MCF 10A (cell line): ENCODE measurements at places on chromosomes 11 and 22.

DNA sequence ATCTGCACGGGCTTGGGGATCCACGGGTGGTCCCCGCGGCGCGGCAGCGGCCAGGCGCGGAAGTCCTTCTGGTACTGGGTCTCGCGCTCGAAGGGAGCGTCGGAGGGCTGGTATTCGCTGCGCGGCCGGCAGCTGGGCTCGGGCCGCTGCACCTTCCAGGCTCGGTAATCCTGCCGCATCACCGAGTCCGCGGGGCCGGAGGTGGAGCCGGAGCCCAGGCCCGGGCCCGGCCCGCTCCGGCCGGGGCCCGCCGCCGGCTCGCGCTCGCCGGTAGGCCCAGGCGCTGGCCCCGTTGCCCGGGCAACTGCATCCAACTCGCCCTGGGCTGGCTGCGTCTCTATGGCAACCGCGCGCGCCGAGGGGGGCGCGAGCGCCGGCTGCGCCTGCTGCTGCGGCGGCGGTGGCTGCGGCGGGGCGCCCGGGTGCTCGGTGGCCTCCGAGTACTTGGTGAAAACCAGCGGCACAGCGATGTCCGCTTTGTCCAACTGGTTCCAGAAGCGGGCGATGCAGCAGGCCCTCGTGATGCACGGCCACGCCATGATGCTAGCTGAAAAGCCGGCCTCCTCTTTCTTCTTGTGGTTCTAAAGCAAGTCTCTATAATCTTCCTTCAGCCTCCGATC is 897 bp downstream of the MAP6 start:
- DNase-seq, result no peak

GRCh38 chr11:123180574-123180973 is 14.5 kb downstream of the CLMP start:
- DNase-seq, result no peak

DNA sequence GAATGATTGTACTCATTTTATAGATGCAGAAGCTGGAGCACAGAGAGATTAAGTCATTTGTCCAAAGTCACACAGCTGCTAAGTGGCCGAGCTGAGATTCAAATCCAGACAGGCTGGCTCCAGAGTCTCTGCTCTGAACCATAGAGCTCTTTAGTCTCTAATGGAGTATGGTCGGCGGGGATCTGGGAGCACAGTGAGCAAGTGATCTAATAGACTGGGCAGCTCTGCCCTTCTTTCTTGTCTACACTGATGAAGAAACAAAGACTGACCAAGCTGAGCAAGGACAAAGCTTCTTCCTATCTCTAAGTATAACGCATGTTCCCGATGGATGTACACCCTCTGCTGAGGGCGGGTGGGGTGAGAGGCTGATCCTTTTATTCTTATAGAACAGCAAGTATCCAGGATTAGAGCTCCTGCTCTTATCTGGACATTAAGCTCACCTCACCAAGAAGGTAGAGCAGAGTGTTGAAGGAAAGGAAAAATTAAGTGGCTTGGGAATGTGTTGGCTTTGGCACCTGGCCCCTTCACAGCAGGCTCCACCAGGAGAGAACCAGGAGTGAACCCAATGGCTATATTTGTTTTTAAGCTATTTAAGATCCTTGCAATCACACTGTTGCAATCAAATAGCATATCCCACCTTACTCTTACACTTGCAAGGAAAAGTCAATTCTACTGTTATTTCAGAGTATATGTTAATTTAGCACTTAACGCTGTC is 68.7 kb downstream of the ETS1 start:
- no peak for DNase-seq

- DNase-seq, result peak; percentile 43
These were observed 77.5 kb downstream of the MICAL3 start for GRCh38 chr22:17946662-17947367.

DNA sequence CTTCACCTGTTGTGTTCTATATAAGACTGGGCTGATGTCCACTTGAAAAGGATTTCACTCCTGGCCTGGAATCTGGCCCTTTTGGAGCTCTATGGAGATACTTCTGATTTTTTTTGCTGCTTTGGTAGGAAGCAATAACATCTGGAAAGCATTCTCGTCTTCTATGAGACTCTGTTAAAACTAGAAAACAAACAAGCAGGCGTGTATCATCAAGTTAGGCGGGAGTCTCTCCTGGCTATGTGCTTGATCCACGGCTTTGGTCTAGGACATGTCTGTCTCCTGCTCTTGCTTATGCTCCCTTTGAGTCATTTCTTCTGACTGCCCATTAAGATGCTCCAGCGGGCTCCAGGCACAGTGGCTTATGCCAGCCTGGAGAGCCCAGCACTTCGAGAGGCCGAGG is 121.4 kb upstream of the TTC12 start:
- DNase-seq, result no peak

- DNase-seq, result no peak
These were observed 29.3 kb downstream of the PHLDB1 start for GRCh38 chr11:118636569-118637290.

DNA sequence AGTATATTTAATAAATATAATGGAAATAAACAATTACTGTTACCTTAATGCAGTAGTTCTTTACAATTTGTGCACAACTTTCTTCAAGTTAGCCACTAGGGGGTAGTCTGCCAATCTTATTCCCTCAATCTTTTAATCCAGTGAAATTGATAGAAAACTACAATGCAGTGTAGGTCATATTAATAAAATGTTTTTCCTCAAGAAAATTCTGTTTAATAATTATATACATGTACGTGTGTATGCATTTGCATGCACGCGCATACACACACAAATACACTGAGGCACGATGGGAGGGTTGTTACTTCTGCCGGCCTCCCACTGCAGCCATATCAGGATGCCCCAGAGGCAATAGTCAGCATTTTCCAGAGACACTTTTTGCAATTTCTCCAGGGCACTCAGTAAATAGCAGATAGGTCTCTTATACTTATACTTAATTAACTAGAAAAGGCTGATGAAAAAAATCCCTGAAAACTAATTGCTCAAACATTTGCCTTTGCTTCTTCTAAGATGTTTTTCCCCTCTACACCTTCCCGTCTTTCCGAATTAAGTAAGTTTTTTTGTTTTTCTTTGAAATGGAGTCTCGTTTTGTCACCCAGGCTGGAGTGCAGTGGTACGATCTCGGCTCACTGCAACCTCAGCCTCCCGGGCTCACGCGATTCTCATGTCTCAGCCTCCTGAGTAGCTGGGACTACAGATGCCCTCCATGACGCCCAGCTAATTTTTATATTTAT is 3.1 kb downstream of the GAB2 start:
- DNase-seq, result peak; percentile 53

- no peak for DNase-seq
These were observed 10.0 kb downstream of the ARFGAP3 start for GRCh38 chr22:42847110-42847509.

DNA sequence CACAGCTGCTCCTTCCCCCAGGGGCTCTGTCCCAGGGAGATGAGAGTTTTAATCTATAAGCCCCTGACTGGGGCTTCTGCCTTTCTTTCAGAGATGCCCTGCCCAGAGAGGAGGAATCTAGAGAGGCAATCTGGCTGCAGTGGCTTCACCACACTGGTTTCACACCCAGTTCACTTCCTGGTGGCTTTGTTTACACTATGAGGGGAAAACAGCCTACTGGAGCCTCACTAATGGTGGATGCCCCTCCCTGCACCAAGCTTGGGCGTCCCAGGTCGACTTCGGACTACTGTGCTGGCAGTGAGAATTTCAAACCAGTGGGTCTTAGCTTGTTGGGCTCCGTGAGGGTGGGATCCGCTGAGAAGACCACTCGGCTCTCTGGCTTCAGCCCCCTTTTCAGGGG is 21.5 kb upstream of the MMP1 start:
- DNase-seq, result no peak

DNA sequence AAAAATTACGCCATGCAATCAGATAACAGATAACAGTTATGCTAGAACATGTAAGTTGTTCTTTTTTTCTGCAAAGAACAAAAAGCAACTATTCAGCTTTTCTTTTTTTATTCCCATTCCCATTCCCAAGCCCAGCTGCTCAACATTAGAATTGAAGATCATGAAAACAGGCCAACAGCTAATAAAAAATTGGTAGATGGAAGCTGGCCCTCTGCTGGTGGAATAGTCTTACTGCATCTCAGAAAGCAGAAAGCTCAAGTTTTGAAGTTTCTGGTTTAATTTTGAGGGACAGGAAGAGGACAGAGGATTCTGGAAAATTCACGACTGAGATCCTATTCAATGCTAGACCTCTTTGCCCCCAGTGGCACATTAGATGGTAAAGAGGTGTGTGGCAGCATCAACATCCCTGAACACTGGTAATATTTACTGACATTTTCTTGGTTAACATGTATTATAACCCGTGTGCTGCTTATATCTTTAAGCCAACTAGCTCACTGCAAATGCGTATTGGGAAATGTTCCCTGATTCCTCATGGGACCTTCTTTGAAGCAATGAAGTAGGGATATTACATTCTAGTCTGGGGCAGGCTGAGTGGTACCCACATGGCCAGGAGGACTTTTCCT is 591.2 kb downstream of the OPCML start:
- DNase-seq, result peak; percentile 20

DNA sequence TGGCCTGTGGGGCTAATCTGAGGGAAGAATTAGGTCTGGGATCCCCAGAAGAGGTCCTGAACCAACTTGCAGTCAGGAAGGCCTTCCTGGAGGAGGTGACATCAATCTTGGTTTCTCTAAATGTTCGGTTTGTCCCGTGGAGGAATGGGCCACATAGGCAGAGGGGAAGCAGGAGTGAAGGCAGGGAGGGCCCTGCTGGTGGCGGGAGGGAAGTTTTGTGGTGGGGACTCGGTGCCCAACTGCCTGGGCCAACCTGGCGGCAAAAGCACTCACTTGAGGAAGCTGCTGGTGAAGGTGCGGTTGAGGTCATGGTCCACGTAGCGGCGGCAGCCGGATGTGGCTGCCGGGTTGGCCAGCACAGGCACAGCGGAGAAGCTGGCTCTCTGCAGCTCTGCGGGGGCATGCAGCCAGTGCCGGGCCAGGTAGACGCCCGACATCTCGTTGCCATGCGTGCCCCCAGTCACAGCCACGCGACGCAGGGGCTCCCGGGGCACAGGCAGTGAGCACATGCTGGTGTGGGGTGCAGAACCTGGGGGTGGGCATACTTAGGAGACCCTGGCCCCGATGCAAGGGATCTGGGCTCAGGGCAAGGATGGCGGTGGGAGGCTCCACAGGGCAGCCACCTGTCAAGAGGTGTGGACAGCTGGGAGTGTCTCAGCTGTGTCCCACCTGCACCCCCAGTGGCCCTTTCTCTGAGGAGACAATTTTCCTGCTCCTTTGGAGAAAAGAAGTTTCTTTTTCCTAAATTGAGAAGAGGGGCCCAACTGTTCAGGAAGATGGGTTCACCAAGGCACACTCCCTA is 3.8 kb downstream of the ACY3 start:
- DNase-seq, result no peak

GRCh38 chr11:69010964-69011623 is 2.0 kb downstream of the MRGPRF start:
- DNase-seq, result peak; percentile 57

DNA sequence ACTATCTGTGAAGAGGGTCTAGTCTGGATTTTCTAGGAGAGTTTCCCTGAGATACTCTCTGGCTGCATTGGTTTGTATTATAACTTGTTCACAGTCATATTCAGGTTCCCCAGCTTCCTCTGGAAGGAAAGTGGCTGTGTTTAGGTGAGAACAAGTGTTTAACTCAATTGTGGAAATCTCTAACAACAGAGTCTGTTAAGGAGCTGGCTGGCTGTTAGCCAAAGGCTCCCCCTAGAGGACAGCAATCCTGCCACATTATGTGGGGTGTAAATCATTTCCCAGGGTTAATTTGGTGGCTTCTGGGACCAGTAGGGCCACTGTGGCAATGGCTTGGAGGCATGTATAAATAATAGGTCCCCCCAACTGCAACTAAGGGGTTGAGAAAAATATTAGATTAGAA is 18.4 kb downstream of the MS4A6E start:
- DNase-seq, result peak; percentile 42

- DNase-seq, result no peak
These were observed 2.3 kb upstream of the KCTD17 start for GRCh38 chr22:37049224-37049623.

DNA sequence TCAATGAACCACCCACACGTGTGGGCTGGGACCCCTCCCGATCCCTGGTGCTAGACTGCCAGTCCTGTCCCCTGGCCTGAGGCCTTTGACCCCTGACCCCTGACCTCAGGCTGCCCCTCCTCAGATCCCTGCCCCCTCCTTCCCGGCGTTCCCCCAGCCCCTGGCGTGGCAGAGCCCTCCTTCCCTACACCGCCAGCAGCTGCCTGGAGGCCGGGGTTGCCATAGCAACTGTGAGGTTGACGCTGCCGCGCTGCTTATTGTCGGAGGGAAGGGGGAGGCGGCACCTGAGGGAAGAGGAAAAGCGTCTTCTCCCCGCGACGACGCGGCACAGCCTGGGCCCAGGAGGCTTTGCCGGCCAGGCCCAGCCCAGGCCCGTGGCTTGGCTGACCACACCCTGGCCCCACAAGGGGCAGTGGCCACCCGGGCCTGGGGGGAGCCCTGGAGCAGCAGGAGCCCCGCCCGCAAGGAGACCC is 32.6 kb downstream of the SHANK3 start:
- no peak for DNase-seq

- peak; percentile 6 for DNase-seq
These were observed 49.4 kb downstream of the HORMAD2 start for GRCh38 chr22:30129636-30130035.

GRCh38 chr11:44257338-44258189 is 52.4 kb downstream of the ALX4 start:
- no peak for DNase-seq

GRCh38 chr22:24775769-24776492 is 1.4 kb upstream of the PIWIL3 start:
- DNase-seq, result no peak

GRCh38 chr11:69906453-69906907 is 87.3 kb upstream of the FGF3 start:
- DNase-seq, result no peak

DNA sequence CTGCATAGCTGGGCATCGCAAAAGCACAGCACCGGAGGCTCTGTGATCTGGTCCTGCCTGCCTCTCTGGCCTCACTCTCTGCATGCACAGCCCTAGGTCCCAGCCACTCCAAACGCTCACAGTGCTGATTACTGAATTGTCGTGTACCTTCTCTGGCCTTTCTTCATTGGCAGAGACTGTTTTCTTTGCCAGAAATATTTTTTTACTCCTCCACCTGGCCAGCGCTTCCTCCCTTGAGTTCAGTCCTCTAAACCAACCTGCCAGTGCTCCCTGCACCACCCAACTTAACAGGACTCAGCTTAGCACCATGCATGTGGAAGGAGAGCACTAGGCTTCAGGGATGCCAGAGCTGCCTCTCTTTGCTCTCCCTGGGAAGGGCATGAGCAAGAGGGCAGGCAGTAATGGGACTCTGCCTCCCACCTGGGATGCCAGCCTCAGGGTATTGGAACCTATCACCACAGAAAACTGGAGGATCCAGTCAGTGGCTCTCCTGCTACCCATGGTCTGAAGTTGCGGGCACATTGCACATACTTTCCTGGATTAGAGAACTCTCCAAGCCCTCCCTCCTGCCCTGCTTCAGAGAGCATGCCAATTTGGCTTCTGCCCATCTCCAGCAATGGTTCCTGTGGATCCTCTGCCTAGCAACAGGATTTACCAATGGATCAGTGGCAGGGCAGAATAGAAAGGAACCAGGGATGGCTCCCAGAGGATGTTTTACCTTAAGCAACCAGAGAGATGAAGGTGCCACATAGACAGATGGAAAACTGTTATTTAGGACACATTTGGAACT is 37.0 kb upstream of the GNAZ start:
- DNase-seq, result no peak

GRCh38 chr11:71370895-71371673 is 77.1 kb downstream of the DHCR7 start:
- no peak for DNase-seq
